Germinal center (tissue), 1 donor: ENCODE measurements at places on chromosomes 13 and 19.

- no peak for DNase-seq
These were observed 9.2 kb downstream of the ZNF296 start for GRCh38 chr19:45066921-45067661.

DNA sequence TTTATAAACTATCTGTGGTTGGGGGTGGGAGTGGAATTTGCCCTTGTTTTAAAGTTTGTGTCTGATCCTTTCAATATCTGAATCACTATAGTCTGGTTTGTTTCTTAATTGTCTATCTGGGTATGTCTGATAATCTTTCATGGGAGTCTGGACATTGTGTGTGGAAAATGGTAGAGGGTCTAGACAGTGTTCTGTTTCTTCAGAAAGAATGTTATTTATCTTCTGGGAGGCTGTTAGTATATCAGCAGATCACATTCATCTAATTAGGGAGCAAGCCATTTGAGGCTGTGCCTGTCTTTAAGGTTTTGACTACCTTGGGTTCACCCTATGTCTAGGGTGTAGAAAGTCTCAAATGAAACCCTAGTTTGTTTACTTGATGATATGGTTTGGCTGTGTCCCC lies 110.5 kb downstream of the NDFIP2 start:
- DNase-seq: no peak

DNA sequence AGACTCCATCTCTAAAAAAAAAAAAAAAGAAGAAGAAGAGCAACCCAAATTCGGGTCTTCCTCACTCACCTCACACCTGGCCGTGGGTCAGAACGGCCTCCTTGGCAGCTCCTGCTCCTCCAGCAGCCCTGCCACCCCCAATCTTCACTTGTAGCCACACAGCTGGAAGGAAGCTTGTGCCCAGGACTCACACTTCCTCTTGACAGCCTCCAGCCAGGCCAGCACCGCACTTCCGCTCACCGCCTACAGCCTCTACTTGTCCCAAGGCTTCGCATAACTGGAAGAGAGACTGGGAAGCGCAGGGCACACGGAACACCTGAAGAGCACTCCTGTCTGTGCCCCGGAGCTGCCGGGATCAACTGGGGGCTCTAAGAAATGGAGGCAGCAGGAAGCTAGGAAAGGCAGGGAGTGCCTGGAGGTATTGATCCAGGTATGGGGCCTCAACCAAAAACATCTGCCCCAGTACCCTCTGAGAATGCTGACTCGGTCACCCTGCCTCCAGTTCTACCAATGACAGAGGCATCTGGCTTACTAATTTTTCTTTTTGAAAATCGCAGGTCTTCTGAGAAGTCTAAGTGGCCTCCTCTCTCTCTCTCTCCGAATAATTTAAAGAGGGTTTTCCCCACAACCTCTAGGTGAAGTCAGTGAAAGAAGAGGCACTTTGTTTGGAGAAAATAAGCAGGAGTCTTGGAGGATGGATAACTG lies 31.1 kb upstream of the ATP12A start:
- no peak for DNase-seq

DNA sequence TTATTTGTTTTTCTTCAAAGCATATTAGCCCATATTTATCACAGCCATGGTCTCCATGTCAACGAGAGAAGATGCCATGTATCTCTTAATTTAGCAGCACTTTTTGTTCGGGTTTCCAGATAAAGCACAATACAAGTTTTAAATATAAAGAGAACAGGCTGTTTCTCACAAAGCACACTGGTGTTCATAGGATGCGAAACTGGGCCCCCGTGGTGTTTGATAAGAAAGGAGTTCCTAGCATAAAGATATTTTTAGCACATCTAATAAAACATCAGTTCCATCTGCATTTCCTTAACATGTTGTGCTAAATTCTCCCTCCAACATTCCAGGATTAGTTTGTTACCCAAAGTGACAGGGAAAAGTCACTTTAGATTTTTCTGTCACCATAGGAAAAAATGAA lies 72.4 kb upstream of the EDNRB start:
- DNase-seq: no peak

DNA sequence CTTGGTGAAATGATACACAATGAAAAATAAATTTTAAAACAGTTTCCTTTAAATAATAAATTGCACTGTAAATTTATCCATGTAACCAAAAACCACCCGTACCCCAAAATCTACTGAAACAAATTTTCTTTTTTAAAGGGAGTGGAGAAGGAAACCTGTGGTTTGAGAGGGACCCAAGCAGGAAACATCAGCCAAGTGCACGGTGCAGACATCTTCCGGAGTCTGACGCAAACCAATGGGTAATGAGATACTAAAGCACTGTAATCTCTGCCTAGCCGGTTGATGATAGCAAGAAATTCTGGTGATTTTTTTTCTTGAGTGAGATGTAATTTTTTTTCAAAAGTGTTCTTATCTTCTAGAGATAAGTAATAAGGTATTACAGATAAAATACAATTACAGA lies 115.4 kb downstream of the ABCC4 start:
- no peak for DNase-seq

- no peak for DNase-seq
These were observed 11.1 kb upstream of the CEACAM16 start for GRCh38 chr19:44687888-44688287.

DNA sequence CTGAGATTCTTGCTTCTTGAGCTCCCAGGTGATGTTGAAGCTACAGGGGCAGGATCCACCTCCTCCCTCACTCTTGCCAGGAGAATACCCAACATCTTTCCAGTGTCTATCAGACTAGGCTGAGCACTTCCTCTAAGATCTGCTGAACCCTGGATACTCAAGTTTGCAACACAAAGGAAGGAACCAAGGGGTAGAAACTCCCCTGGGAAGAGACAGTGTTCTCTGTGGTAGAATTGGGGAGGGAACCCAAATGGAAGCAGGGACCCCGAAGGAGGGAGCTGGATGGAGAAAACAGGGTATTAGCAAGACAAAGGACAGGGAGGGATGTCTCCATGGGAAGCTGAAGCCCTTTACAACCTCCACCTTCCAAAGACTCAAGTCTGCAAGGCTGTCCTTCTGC lies 117.6 kb downstream of the DNAJC15 start:
- no peak for DNase-seq

DNA sequence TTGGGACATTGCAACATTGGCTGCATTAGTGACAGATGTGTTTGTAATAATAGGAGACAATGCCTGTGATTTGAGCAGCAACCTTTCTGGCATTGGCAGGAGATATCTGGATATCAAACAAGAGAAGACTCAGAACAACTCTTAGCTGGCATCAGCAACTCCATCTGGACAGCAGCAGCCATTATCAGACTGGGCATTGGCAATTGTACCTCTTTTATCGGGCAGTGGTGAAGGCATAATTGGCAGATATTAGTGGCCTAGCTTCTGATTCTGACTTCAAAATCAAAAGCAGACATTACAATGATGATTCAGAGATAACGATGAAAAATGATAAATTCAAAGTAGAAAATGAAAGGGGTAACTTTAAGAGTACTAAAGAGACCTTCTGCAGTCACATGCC lies 1193.7 kb downstream of the EFNB2 start:
- no peak for DNase-seq

- no peak for DNase-seq
These were observed 47.5 kb upstream of the GSX1 start for GRCh38 chr13:27744801-27745200.

GRCh38 chr19:49666120-49666444 lies 349 bp downstream of the BCL2L12 start:
- no peak for DNase-seq

DNA sequence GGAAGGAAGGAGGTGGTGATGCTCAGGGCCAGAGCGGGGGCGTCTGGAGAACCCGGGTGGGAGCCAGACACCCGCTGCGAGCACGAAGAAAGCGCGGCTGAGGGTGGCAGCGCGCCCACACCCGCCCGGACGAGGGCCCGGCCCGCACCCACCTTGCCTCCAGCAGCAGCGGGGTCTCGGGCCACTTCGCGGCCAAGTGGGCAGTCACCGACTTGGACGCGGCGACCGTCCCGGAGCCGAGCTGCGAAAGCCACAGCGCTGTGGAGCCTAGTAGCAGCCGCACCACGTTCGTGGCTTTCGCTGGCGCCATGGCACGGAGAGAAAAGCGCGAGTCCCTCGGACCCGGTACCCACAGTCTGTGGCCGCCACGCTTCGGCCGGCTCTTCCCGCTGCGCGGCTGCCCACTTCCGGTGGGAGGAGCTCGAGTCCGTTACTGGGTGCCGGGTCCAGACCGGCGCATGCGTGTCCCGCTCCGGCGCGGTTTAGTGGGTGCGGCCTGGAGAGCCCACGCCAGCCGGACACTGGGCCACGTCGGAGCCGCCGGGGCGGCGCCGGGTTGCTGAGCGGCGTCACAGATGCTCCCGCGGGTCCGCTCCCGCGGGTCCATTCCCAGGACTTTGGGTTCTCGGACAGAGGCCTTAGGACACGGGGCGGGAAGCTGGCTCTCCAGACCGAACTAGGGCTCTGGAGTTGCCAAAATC lies at the start of gene UGGT2:
Gene UGGT2 (minus strand): TSS at position 399 of the 701 bp plus-strand sequence. CDS start 89 bp downstream, at position 310.
- DNase-seq: peak; percentile 78

DNA sequence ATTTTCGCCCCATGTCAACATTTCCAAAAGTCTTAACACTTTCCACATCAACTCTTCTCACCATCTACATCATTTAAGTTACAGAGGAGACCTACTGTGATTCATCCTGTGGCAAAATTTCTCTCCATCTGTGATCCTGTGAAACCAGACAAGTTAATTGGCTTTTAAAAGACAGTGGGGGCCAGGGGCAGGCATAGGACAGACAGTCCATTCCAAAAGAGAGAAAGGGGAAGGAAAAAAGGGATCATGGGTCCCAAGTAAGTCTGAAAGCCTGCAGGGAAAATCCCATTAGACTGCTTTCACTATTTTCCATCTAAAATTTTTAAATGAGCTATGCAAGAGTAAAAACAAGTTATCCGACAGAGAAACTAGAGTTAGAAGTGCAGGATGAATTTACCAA lies 121.0 kb downstream of the MRPL57 start:
- no peak for DNase-seq
